NCI-H1417 treated with DMSO at 0.1 percent for 48 hours (cell line): ENCODE measurements at places on chromosomes 1 and 21.

DNA sequence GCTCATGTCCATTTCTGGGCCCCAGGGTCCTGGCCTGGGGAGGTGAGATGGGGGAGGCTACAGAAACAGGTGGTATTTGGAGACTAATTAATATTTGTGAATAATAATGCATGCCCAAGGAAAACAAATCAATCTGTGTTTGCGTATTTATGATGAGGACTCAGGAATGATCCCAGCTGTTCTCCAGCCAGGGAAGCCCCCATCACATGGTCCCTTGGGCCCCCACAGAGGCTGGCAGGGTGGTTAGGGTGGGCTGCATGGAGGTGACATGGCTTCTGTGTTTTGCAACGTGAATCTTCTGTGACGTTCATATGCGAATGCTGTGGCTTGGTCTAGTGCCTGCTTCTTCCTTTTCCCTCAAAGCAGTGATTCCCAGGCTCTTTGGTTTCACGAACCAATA, 10.5 kb downstream of the PTPRF start:
- DNase-seq = no peak

- no peak for DNase-seq
These were observed 95.1 kb upstream of the WLS start for GRCh38 chr1:68327414-68327813.

DNA sequence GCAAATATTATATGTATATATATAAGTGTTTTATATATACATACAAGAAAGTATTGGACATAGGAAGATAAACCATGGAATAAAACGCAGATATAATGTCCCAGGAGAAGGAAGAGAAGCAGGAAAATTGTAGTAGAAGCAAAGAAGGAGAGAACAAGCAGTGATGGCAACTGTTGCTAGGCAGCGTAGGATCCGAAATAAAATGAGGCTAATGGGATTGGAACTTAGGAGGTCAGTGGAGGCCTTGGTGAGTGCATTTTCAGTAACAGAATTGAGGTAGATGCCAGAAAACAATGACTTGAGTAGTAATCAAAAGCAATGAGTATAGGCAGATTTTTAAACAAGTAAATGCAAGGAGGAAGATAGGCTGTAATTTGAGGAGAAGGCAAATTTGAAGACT, 265.8 kb downstream of the LRRC7 start:
- no peak for DNase-seq

- no peak for DNase-seq
These were observed 117.8 kb downstream of the LIPI start for GRCh38 chr21:14092834-14093560.

- DNase-seq = no peak
These were observed 769 bp downstream of the GPSM2 start for GRCh38 chr1:108877348-108878159.

DNA sequence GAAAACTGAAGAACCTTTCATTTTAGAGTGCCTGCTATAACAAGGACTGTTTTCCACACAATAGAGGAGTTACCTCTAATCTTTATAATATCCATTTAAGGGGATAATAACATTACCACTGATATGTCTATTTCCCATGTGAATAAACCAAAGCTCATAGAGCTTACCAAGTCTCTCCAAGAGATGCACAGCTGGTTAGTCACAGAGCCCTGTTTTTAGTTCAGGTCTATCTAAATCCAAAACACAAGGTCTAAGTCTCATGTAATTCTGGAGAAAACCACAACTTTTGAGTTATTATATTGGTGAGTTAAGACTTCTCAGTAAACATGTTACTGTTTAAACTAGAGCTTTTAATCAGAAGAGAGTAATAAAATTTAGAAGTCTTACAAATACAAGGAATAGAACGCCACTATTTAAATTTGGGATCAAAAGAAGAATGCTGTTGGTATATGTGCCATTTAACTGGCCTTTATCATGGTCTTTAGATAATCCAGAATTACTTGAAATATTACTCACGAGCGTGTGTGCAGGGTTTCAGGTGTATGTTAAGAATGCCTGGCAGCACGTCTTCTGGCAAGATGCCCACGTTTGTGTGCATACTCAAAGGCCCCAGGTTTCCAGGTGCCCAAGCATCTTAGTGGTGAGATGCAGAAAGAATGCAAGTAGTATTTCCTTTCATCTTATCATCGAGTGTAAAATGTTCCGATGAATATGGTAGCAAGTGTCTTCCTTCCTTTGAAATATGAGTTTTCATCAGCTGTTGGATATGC, 190.6 kb downstream of the FMN2 start:
- DNase-seq = no peak

GRCh38 chr1:89166705-89167104, 9.1 kb downstream of the GBP7 start:
- DNase-seq = no peak

- no peak for DNase-seq
These were observed 227.2 kb downstream of the OLFM3 start for GRCh38 chr1:101769520-101769919.

DNA sequence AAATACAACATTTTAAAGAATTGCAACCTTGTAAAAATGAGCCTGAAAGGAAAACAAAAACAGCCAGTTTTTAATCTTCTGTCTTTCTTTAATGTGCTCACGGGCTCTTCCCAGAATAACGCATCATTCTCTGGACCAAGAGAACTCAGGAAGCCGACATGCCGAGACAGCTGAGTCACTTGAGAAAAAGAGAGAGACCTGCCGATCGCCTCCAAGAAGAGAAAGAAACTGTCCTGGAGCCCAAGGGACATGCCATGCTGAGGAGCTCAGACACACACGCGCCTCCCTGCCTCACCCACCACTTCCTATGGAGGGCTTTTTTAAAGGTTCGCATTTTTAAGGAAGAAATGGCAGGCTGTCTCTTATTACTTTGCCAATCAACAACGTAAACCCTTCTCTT, 176.4 kb downstream of the ZNF281 start:
- DNase-seq = no peak

DNA sequence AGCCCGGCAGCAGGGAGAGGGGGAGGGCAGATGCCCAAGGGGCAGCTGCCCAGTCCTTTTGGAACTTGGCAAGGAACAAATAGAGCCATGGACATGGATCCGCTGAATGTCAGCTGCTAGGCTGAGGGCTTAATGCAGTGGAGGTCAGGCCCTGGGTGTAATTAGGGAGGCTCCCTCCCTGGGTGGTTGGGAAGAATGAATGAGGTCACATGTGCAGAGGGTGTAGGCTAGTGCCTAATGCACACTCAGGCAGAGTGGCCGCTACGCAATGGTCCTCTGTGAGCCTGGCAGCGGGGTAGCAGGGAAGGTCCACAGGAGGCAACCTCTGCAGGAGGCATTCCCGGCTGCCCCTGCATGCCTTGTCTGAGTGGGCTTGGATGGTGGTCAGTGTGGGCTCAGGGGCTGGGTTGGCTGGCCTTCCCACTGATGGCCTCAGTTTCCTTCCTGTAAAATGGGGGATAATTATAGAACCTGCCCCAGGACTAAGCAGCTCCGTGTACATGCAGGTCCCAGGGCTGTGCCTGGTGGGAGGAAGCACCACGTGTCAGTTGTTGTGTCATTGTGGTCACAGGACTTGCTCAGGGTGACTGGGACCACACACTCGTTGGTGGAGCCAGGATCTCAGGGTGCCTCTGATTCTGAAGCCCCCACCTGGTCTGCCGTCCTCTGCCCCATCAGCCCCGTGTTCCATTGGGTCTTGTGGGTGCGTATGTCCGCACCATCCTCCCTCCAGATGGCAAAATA, 81.6 kb upstream of the ACTL8 start:
- no peak for DNase-seq

DNA sequence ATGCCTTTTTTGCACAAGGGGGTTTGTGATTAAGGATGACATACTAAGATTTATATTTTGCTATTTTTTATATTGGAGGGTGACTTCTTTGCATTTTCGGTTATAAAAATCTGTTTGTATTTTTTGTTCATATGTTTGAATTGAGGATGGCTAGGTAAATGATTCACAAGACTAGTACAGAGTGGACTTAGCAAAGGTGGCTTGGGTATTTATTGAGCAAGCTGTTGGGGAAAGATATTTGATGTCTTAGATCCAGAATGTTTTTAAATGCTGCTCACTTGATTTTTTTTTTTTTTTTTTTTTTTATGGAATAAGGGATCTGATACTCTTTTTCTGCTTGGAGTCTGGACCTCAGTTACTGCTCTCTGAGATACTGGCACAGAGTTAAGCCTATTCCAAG, 100.6 kb downstream of the DNM3 start:
- no peak for DNase-seq

GRCh38 chr1:86245566-86246190, 89.1 kb upstream of the COL24A1 start:
- DNase-seq = no peak

DNA sequence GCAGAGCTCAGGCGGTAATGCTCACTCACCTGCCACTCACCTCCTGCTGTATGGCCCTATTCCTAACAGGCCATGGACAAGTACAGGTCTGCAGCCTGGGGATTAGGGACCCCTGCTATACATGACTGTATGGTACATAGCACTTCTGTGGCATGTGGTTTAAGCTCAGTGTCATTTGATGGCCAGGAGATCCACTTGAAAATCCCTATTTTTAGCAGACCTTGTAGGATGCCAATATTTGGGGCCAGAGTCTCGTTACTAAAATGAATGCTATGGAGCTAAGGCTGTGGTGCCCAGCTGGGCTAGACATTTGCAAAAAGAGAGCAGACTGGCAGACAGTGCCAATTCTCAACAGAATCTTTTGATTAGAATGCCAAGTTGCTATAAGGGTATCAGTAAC, 1.7 kb upstream of the ANGPTL7 start:
- no peak for DNase-seq

GRCh38 chr1:58773406-58773840, 10.4 kb downstream of the JUN start:
- DNase-seq = no peak

- DNase-seq = no peak
These were observed 70.9 kb downstream of the RERE start for GRCh38 chr1:8746554-8746953.

DNA sequence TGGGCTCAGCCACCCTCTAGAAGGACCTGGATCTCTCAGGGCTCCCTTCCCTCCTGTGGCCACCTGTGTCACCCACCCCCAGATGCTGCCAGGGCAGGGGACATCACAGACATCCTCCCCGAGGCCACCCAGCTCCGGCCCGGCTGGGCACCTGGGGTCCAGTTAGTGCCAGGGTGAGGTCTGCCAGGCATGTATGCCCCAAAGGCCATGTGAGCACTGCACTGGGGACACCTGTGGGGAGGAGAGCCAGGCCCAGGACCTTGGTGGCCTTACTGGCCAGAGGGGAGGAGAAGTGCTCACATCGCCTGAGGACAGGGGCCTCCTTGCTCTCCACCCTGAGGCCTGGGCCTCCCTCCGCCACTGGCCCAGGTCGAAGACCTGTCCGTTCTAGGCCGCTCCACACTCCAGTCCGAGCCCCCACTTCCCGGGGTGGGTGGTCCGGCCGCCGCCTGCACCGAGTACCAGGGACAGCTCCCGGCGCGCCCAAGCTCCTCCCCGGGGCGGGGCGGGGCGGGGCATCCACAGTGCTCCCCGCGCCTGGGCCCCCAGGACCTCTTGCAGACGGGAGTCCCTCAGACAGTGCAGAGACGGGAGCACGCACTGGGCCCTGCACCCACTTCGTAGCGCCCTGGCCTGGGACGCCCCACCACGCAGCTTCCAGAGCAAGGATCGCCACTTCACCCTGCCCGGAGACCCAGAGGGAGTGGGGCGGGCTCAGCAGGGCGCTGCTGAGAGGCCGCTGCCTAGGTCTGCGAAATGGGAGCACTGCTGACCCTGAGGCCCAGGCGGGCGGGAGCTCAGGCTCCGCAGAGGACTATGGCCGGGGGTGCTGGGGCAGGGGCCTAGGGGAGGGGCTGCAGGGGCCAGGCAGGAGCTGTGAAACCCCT, 34.3 kb upstream of the CCDC27 start:
- DNase-seq = no peak

- DNase-seq = no peak
These were observed 192.4 kb downstream of the DPYD start for GRCh38 chr1:97728436-97728835.

- no peak for DNase-seq
These were observed 818 bp upstream of the TFAP2E start for GRCh38 chr1:35572296-35572695.

- DNase-seq = no peak
These were observed 80.7 kb upstream of the MROH9 start for GRCh38 chr1:170854677-170855076.

DNA sequence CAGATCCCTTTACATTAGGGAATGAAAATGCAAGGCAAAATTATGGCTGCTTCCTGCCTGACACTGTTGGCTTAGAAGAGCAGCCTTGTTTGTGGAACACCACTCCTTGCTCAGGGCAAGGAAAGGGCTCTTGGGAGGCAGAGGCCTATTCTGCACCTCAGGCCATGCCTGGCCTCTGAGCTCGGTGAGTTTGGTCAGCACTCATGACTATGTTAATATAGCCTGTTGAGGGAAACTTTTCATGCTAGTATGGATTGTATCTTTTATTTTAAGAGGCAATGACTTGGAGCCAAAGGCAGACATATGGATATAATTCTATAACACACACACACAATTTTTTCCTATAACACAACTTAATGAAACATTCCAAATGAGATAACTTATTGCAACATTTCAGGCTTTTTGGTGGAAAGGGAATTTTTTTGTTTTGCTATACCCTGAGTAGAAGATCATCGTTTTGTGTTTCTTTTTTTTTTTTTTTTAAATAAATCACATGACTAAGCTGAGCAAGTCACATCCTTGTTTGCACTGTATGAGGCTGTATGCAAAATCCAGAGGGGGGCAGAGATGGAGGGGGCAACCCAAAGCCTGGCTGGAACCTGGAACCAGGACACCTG, 5.6 kb upstream of the YRDC start:
- DNase-seq = no peak

GRCh38 chr21:37331411-37331810, 35.2 kb upstream of the DYRK1A start:
- DNase-seq = no peak

- no peak for DNase-seq
These were observed at the start of gene KCNA2 for GRCh38 chr1:110605901-110606656. TSS of gene KCNA2 (minus strand) at chr1:110606358. CDS start at chr1:110604782, 1,576 bp downstream.

DNA sequence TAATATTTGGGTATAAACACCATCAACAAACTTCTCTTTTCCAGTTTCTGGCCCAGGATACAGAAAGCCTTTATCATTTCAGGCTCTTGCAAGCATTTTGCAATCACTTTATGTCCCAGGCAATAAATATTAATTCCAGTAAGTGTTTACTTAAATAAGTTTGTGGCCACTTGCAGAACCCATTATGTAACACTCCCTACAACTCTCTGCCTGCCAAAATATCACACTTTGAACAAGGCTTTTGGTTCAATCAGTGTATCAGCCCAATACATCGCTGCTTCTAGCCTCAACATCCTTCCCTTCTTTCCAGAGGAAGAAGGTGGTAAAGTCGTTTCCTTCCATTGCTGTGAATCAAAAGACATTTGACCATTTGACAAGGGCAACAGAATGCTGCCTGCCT, 203.0 kb upstream of the USP25 start:
- DNase-seq = no peak

DNA sequence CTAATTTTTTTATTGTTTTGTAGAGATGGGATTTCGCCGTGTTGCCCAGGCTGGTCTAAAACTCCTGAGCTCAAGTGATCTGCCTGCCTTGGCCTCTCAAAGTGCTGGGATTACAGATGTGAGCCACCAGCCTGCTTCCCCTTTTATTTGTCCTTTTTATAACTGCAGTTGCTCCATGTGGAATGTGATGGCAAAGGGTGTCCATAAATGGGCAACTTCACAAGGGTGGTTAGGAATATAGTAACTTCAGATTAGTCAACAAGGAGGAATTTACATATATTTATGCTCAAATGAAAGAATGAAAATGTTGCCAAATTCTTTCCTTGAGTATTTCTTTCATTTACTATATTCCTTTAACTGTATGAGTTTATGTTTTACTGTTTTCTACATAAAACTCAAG, 182.9 kb downstream of the BACH1 start:
- DNase-seq = no peak

GRCh38 chr1:32327204-32327603, 8.8 kb downstream of the MARCKSL1 start:
- no peak for DNase-seq

GRCh38 chr1:231161667-231162296, at the start of gene TRIM67:
TSS of gene TRIM67 (plus strand) at chr1:231162058. CDS start at chr1:231162970, 912 bp downstream.
- no peak for DNase-seq
